Activated CD8-positive, alpha-beta T cell treated with anti-CD3 and anti-CD28 coated beads for 36 hours (primary cell): ENCODE measurements at places on chromosomes 1 and 21. TPM values are rescaled to one million over a fixed set of nuclear protein-coding genes. Genes with fewer than 3 reads are reported as not detected.
A peak's percentile ranks its signal among the peaks of the same experiment; 100 is the strongest.

MXRA8 gene
- total RNA-seq: 0.98 TPM

OR2L8 gene
- 0.34 TPM for total RNA-seq

DNA sequence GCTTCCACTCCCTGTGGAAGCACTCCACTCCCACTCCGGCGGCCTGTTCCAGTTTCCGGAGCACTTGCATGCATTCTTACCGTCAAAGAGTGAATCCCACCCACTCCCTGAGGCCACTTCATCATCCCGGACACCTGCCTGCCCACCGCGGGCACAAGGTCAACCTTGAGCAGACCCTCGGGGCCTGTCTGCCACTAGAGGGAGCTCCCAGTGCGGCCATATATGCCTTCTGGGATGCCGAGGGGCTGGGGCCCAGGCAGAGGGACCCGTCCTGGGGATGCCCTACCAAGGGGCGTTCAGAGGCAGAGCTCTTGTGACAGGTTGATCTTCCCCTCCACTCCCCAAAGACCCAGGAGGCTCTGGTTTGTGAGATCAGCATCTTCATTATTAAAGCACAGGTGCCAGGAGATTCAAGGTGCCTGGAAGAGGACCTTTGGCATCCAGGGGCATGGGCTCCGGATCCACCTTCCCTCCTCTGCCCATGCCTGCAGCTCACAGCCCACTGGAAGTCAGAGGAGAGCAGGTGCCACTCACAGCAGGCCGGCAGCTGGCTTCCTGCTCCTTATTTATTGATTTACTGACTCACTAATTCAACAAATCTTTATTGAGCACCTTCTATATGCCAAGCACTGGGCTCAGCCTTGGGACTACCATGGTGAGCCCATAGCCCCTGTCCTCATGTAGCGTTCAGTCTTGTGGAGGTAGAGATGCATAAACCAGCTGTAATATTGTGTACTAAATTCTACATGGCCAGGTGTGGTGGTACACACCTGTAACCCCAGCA, 47.3 kb downstream of the UBIAD1 start:
- no peak overlapping the region for H3K4me3 ChIP-seq
- no peaks in the 10 kb centered on the region for H3K27me3 ChIP-seq
- peak; percentile 70 for DNase-seq

- H3K27ac ChIP-seq: no peak overlapping the region
- no peak overlapping the region for H3K4me3 ChIP-seq
- H3K36me3 ChIP-seq: no peaks in the 10 kb centered on the region
- no peaks in the 10 kb centered on the region for H3K27me3 ChIP-seq
Observed at GRCh38 chr21:38315122-38315521, 58.3 kb downstream of the KCNJ15 start.

DNA sequence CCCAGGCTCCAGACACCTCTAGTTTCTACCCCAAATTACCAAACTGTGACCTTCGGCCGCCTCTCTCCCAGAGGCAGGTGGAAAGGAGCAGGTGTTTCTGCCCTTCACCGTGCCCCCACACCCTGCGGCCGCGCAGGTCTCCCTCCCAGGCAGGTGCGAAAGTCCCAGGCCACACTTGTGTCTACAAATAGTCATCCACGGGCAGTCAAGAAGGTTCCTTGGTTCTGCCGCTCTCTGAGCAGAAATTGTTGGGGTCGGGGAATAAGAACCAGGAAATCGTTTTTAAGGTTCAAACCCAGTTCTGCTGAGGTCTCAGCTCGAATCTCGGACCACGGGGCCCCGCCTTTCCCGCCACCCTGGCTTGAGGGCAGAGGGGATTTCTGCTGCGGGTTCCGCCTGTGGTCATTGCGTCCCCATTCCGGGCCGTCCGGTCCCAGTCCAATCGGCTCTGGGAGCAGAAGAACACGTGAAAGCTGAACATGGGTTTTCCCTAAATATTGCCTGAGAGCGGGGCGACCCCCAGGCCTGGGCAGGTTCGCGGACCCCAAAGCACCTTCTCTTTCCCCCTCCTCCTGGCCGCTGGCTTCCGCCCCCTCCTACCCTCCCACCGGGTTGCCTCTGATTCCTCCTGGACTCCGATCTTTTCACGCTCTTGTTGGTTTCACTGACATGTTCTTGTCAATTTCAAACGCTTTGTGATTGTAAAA, 1.2 kb upstream of the ATF3 start:
- peaks cover 51% of the 10 kb centered on the region for H3K27me3 ChIP-seq
- H3K4me3 ChIP-seq: peak overlapping the region; percentile 90
- H3K4me1 ChIP-seq: peaks cover 39% of the 10 kb centered on the region
- DNase-seq: peak; percentile 38
- H3K36me3 ChIP-seq: peaks cover 26% of the 10 kb centered on the region

GRCh38 chr1:54570161-54570560, 22.1 kb downstream of the ACOT11 start:
- no peaks in the 10 kb centered on the region for H3K4me1 ChIP-seq
- H3K27me3 ChIP-seq: no peaks in the 10 kb centered on the region
- H3K27ac ChIP-seq: no peak overlapping the region
- no peaks in the 10 kb centered on the region for H3K36me3 ChIP-seq

DNA sequence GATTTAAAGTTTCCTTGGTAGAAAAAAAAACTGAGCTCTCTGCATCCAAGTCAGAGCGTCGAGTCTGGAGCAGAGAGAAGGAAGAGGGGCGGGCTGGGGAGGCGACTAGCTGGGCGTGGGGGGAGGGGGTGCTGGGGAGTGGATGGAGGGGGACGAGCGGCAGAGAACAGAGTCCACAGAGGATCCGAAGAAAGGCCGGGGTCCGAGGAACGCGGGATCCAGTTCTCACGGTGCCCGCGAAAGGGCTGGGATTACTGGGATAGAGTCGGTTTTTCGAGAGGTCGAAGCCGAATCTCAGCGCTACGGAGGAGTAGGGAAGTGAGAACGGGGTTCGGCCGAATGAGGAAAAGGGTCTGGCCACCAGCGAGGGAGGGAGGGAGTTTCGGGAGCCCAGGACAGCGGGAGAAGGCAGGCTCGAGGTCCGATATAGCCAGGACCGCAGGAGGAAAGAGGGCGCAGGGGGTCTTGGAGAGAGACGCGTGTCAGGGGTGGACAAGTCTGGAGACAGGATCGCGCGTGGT, 665 bp downstream of the DAB1 start:
- no peak overlapping the region for H3K27ac ChIP-seq
- H3K4me1 ChIP-seq: peaks cover 5% of the 10 kb centered on the region
- H3K27me3 ChIP-seq: peaks cover 59% of the 10 kb centered on the region
- no peaks in the 10 kb centered on the region for H3K36me3 ChIP-seq
- no peak overlapping the region for H3K4me3 ChIP-seq
- DNase-seq: no peak

SYT6 gene
- not detected for total RNA-seq

GRCh38 chr1:150165622-150166612, 16.2 kb downstream of the PLEKHO1 start:
- DNase-seq: peak; percentile 70
- H3K27ac ChIP-seq: no peak overlapping the region
- no peaks in the 10 kb centered on the region for H3K27me3 ChIP-seq
- no peaks in the 10 kb centered on the region for H3K36me3 ChIP-seq
- H3K4me3 ChIP-seq: no peak overlapping the region

TEDDM1 gene
- not detected for total RNA-seq

- DNase-seq: no peak
- H3K27me3 ChIP-seq: peaks cover 4% of the 10 kb centered on the region
- H3K4me3 ChIP-seq: no peak overlapping the region
- H3K36me3 ChIP-seq: no peaks in the 10 kb centered on the region
Observed at GRCh38 chr1:93673163-93673829, 8.3 kb downstream of the BCAR3 start.

GRCh38 chr1:100719490-100719889, at the start of gene VCAM1:
VCAM1 (plus strand) TSS chr1:100719742; CDS start chr1:100719861, 119 bp downstream.
- H3K4me1 ChIP-seq: peaks cover 13% of the 10 kb centered on the region
- H3K4me3 ChIP-seq: peak within 1 kb of the TSS; percentile 8
- peak; percentile 33 for DNase-seq
- no peak within 1 kb of the TSS for H3K27ac ChIP-seq
- no peaks in the 10 kb centered on the region for H3K36me3 ChIP-seq

DNA sequence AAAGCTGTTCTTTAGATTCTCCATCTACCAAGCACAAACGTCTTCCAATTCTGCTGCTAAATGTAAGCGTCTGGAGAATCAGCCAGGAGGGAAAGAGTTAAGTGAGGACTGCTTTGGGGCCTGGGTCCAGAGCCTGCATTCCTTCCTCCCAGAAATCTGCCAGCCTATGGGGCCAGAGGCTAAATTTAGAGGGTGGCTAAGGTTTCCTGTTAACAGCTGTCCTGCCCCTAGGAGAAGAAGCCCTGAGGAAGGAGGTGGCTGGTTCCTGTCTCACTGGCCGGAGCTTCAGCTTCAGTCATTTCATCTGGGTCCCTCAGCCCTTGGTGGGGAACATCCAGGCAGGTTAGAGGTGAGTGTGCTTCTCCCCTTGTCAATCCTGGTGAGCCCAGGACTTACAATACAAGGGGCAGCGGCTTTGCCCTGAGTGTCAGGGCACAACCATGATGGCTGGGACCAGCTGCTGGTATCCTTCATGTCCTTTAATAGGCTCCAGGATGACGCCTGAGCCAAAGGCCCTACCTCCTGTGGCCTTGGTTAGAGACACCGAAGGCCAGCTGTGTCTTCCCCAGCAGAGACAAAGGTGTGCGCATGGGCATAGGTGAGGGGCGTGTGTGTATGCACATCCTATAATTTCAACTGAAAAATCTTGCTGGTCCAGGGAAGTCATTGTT, at the start of gene STYXL2:
Gene STYXL2, plus strand, starts transcription at position 230 of the 671 bp plus-strand sequence. CDS start 775 bp downstream, outside the sequence.
- no peaks in the 10 kb centered on the region for H3K27me3 ChIP-seq
- peaks cover 30% of the 10 kb centered on the region for H3K4me1 ChIP-seq

GRCh38 chr1:2506007-2506860, 20.2 kb downstream of the PANK4 start:
- no peaks in the 10 kb centered on the region for H3K27me3 ChIP-seq
- DNase-seq: no peak
- no peaks in the 10 kb centered on the region for H3K4me1 ChIP-seq
- no peak overlapping the region for H3K27ac ChIP-seq

ADAMTS5 gene
- not detected for total RNA-seq

PPFIA4 gene
- 79.9 TPM for total RNA-seq

DNA sequence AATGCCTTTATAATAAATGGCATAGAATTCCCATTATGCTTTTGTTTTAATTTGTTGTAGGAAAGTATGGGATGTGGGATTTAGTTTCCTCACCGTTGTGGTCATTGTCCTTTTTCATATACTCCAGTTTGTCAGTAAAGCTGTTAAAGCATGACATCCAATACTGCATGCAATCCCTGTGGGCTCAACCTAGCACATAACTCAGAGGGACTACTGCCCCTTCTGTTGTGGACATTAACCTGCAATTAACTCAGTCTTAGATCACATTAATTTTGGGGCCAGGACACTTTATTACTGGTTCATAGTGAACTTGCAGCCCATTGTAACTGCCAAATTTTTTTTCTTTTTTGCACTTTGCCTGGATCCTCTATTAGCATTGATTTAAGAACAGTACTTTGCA, 112.5 kb downstream of the DNM3 start:
- DNase-seq: no peak
- no peak overlapping the region for H3K4me3 ChIP-seq
- no peaks in the 10 kb centered on the region for H3K4me1 ChIP-seq
- no peak overlapping the region for H3K27ac ChIP-seq
- H3K36me3 ChIP-seq: no peaks in the 10 kb centered on the region
- H3K27me3 ChIP-seq: no peaks in the 10 kb centered on the region

AGMAT gene
- total RNA-seq: 21.6 TPM

IL6R gene
- total RNA-seq: 2.2 TPM

CR1 gene
- total RNA-seq: 0.14 TPM

C1QC gene
- not detected for total RNA-seq
